Stimulated activated CD4-positive, alpha-beta T cell treated with anti-CD3 and anti-CD28 coated beads, Interleukin-15, amount 100 ng/mL, for 1 hour (primary cell): ENCODE measurements at places on chromosomes 2 and 18.

GRCh38 chr2:64019975-64020528 is 824 bp upstream of the VPS54 start:
- no peak for DNase-seq

- no peak for DNase-seq
These were observed 3.0 kb upstream of the REG1A start for GRCh38 chr2:79116997-79117928.

DNA sequence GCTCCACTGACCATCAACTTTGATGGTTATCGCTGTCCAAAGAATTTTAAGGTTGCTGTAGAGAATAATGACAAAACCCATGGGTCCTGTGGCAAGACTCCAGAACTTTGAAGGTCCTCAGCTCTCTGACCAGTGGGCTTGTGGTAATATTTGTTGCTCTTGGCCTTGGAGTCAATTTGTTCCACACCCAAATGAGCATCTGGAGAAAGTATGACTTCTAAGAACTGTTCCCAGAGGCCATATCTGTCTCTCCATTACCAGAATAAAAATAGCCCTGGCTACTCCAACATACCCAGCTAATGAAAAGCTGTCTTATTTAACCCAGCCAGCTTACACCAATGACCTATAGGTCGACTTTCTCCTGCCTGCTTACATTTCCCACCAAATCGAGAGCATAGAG is 466.4 kb downstream of the MEIS1 start:
- no peak for DNase-seq

DNA sequence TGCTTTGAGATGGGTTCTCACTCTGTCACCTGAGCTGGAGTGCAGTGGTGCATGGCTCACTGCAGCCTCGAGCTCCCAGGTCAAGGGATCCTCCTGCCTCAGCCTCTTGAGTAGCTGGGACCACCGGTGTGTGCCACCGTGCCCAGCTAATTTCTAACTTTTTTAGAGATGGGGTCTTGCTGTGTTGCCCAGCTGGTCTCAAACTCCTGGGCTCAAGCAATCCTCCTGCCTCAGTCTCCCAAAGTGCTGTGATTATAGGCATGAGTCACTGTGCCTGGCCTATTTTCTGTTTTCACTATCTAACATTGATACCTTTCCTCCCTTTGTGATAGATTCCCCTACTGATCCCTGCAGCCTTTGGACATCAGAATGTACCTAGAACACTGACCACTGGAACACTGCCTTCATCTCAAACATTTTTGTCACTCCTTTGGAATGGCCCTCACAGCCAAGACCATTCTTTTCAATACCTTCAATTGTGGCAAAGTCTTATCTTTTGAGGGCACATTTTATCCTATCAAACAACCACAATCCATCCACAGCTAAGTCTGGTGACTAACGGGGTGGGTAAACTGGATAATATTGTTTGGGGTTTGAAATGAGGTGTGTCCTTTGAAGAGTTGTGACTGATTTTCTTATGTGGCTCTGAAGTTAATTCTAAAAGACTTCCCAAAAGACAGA is 43.7 kb downstream of the EPAS1 start:
- DNase-seq = no peak

DNA sequence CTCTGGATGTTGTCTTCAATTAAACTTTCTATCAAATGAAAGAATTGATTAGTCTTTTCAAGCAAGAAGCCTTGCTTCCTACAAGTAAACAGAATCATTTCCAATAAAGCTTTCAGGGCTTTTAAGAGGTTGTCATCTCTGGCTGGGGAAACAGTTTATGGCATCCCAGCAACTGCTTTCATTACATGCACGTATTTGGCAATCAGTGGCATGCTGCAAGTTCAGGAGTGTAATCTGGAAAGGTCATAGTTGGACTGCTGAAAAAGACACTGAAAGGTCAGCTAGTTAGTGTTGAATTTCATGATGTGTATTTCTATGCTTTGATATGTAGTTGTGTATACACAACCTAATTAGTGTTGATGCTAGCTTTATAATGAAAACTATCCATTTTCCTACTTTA is 332.9 kb downstream of the DSC3 start:
- DNase-seq = no peak

DNA sequence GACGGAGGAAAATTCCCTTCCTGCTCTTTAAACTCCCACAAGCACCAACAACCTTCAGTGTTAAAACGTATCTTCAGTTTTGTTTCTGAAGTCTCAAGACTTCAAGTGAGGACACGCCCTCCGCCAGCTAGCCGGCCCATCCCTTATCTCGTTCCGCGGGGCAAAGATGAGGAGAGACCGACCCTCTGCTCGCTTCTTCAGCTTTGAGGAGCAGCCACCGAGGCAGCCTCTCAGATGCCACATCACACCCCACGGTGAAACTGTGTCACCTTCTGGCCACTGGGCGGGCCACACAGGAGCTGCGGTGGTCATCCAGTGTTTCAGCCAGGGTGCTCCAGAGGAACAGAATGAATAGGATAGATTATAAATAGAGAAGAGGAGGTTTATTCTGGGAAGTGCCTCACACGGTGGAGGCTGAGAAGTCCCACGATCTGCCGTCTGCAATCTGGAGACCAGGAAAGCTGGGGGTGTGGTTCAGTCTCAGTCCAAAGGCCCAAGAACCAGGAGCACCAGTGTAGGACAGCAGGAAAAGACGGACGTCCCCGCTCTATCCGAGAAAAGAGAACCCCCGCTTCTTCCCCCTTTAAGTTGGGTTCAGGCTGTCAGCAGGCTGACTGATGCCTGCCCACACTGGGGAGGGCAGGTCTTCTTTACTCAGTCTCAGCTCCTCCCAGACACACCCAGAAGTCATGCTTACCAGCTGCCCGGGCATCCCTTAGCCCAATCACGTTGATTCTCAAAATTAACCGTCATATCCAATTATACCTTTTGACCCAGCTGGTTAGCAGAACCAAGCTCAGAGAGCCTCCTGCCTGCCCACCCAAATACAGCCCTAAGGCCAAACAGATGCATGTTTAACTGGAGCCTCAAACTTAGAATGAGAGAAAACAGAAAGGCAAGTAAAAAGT is 399.7 kb upstream of the ID2 start:
- no peak for DNase-seq

GRCh38 chr2:217625557-217626169 is 377.1 kb downstream of the TNS1 start:
- no peak for DNase-seq

GRCh38 chr2:158665536-158666302 is 129.4 kb upstream of the DAPL1 start:
- no peak for DNase-seq

DNA sequence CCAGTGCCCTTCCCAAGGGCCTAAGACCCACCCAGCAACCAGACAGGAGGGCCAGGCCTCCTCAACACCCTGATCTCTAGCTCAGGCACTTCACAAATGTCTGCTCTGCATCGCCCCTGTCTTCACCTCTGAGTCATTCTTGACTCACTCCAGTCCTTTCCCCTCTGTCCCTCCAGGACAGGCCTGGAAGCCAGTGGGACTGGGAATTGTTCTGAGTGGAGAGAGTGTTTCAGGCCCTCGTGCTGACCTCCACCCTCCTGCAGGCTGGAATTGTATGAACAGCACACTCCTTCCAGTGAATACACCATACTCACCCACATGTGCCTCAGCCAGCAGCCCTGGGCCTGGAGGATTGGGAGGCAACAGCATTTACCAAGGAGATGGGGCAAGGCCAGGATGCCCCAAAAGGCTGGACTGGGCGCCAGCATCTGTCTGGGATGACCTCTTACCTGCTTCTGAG is 304.2 kb downstream of the CYP26B1 start:
- DNase-seq = no peak

- DNase-seq = no peak
These were observed 255.8 kb upstream of the RGPD4 start for GRCh38 chr2:107570876-107571275.

DNA sequence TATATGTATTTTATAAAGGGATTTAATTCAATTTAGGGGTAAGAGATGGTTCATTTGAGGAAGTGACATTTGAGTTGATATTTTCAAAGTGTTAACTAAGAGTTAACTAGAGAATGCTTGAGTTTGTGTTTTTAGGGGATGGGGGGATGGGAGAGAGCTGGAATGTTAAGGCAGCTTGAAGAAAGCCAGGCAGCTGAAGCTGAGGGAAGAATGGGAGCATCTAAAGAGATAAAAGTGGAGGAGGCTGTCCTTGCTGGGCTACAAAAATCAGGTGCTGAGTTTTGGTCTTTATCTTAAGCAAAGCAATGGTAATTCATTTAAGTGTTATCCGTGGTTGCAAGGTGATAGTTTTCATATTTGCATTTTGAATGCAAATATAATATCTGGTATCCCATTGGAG is 9.2 kb downstream of the CHST9 start:
- DNase-seq = no peak

GRCh38 chr2:44555700-44556099 is 194.0 kb downstream of the CAMKMT start:
- DNase-seq = no peak

DNA sequence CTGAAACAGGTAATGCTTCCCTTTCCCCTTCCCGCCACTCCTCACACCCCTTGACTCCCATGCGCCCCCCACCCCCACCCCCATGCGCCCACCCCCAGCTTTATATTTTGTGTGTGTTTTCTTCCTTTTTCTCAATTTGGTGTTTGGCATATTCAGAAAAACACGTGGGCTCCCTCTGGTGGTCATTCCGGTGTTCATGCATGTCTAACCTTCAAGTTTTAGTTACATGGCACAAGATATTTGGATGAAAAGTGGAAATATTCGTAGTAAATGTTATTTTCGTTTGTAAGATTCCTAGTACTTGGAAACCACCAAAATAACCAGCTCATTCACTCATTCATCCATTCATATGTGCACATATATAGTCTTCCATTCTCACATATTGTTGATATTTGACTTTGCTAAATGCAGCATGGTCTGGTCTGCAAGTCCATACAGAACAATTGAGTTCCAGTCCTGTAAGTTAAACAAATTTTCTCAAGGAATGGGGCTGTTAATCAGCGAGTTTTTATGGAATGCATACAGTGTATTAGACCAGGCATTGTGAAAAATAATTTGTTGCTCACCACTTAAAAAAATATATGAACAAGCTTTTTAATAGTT is 143.6 kb upstream of the MAP3K20 start:
- DNase-seq = peak; percentile 30

DNA sequence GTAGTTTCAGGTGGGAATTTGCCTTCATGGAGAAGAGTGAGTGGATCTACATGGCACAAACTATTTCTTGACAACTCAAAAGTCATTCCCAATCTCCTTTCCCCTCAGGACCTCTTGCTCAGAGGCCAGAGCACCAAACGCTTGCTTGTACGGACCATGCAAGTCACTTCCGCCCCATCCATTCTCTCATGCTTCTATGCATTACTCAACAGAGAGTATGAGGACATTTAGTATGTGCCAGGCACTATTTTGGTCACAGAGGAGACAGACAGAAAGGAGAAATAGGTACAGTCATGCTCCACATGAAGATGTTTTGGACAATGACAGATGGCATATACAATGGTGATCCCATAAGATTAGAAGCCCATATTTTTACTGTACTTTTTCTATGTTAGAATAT is 117.5 kb downstream of the ACTR3 start:
- DNase-seq = no peak

DNA sequence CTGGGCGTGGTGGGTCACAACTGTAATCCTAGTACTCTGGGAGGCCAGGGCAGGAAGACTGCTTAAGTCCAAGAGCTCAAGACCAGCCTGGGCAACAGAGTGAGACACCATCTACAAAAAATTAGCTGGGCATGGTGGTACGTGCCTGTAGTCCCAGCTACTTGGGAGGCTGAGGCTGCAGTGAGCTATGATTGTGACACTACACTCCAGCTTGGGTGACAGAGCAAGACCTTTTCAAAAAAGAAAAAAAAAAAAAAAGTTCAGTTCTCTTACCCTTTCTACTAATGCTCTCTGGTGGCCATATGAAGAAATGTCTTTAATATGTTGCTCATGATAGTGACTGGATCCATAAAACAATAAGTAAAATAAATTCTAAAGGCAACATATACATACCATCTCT is 14.9 kb downstream of the TYW5 start:
- DNase-seq = no peak

- no peak for DNase-seq
These were observed 73.2 kb downstream of the HS1BP3 start for GRCh38 chr2:20577495-20578235.

DNA sequence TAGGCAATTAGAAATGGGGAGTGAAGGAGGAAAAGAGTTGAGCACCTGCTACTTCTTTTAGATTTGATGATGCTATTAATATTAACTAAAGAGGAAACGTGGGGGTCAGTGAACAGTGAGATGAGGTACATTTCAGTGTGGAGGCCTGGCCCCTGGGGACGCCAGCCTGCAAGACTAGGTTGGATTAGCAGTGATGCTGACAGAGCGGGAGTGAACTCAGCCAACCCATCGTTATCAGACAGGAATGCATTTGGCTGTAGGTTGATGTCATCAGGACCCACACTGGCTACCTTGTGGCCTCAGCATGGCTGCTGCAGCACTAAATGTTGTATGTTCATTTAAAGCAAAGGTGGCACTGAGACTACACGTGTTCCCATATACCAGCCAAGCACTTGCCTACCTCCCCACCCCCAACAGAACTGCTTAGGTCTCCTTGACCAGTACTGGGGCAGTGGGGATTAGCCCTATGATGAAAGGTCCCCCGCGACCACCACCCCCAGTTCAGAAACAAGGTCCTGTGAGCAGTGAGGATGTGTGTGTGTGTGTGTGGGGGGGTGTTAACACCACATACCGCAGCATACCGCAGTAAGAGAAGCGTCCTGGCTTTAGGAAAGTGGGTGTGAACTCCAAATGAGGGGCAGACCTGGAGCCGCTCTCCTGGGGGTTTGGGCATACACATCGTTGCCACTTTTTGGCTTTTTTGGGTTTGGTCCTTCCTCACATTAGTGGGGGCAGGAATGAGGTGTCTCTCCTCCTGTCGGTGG is 26.0 kb downstream of the DGKD start:
- no peak for DNase-seq

- DNase-seq = no peak
These were observed 25.5 kb downstream of the MPPE1 start for GRCh38 chr18:11882636-11883035.

DNA sequence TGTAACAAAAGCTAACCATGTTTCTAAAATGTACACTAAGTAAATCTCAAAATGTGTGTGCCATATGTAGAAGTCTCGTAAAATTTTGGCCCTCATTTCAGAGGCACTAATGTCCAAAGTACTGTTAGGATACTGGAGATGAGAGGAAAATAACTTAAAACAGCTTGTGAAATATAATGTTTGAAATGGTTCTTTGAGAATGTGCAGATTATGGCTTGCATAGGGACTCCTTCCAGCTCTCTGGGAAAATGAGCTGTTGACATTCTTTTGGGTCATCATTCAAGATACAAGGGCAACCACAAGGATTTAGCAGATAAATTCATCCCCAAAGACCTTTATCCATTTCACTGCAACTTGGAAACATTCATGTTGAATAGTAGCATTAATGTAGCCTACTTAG is 38.1 kb upstream of the OTX1 start:
- no peak for DNase-seq

GRCh38 chr2:16137080-16137755 is 196.9 kb downstream of the MYCN start:
- no peak for DNase-seq

GRCh38 chr2:201696151-201696659 is 2.2 kb downstream of the MPP4 start:
- DNase-seq = no peak
